SW 1271 (cell line): ENCODE measurements at places on chromosomes 13 and 19.

- no peak for DNase-seq
These were observed 3.7 kb upstream of the ZNF329 start for GRCh38 chr19:58154287-58154678.

- DNase-seq = no peak
These were observed 15.3 kb downstream of the SYDE1 start for GRCh38 chr19:15122331-15123030.

- no peak for DNase-seq
These were observed 8.2 kb downstream of the ZNF429 start for GRCh38 chr19:21513651-21514050.

GRCh38 chr13:61187471-61187870, 228.2 kb downstream of the PCDH20 start:
- DNase-seq = no peak

DNA sequence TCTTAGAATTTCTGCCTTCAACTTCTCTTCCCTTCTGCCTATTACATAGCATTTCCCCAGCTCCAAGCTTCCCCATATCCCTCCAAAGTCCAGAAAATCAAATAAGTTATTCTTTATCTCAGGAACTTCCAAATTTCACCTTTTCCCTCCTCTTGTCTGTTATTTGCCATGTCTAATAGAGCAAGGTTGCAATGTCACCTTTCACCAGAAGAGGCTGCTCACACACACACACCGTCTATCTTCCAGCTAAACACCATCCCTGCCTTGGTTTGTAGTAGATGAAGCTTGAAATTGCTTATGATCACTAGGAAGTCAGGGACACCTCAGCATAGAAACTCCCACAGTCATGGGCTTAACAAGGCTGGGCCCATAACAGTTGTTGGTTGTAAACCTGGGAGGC, 48.4 kb downstream of the ZNRF4 start:
- no peak for DNase-seq

DNA sequence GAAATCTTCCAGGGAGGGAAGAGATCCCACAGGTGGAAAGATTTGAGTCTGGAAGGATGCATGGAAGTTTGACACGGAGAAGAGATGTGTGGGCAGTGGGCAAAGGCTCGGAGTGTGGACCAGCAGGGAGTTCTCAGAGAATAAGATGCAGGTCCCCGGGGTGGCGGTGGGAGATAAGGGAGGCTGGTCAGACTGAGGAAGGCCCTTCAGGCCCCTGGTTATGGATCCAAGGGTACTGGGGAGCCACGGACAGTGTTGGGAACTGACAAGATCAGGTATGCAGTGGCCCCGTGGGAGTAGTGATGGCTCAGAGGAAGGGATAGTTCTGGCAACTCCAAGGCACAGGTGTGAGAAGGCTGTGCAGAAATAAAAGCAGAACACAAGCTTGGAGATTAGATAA, 2.5 kb downstream of the CAMSAP3 start:
- DNase-seq = no peak

DNA sequence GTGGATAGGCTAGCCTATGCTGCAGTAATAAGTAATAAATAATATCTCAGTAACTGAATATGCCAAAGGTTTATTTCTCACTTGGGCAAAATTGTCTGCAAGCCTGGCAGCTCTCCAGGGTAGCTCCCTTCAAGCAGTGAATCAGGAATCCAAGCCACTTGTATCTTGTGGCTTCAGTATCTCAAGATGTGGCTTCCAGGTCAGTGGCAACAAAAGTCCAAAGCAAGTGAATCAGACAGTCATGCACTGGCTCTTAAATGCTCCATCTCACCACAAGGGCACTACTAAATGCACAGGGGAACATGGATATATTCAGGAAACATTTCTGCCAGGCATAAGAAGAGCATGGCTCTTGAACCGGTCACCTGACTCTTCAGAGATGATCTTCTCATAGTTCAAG, 126.3 kb downstream of the KCTD12 start:
- no peak for DNase-seq

- DNase-seq = no peak
These were observed 16.8 kb upstream of the TM9SF2 start for GRCh38 chr13:99484473-99484872.

GRCh38 chr13:94956417-94957110, 244.2 kb upstream of the SOX21 start:
- DNase-seq = no peak

DNA sequence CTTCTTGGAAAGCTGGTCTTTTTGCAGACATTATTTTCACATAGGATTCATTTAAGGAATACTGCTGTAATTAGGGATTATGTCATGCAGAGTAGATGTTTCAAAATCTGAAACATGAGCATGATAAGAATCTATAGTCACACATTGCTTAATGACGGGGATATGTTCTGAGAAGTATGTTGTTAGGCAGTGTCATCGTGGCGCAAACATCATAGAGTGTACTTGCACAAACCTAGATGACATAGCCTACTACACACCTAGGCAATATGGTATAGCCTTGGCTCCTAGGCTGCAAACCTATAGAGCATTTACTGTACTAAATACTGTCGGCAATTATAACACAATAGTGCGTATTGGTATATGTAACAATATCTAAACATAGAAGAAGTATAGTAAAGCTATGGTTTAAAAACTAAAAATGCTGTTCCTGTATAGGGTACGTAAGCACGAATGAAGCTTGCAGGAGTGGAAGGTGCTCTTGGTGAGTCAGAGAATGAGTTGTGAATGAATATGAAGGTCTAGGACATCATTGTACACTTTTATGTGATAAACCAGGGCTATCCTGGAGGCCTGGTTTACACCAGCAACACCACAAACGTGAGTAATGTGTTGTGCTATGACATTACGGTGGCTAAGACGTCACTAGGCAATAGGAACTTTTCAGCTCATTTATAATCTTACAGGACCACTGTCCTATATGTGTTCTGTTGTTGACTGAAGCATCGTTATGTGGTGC, 283.1 kb downstream of the MTUS2 start:
- DNase-seq = no peak

- DNase-seq = no peak
These were observed 3.4 kb downstream of the SF3A2 start for GRCh38 chr19:2239771-2240770.

- no peak for DNase-seq
These were observed 7.1 kb downstream of the EEF2 start for GRCh38 chr19:3978145-3978544.

- no peak for DNase-seq
These were observed 481.9 kb downstream of the COG6 start for GRCh38 chr13:40137400-40137799.

DNA sequence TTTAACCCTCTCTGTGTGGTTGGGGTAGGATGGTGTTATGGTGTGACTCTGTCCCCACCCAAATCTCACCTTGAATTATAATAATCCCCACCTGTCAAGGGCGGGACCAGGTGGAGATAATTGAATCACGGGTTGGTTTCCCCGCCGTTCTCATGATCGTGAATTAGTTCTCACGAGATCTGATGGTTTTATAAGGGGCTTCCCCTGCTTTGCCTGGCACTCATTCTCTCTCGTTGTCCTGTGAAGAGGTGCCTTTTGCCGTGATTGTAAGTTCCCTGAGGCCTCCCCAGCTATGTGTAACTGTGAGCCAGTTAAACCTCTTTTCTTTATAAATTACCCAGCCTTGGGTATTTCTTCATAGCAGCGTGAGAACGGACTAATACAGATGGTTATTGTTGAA, 68.8 kb downstream of the ARHGEF7 start:
- DNase-seq = no peak

- DNase-seq = no peak
These were observed 43.3 kb upstream of the C13orf46 start for GRCh38 chr13:114017028-114017630.

DNA sequence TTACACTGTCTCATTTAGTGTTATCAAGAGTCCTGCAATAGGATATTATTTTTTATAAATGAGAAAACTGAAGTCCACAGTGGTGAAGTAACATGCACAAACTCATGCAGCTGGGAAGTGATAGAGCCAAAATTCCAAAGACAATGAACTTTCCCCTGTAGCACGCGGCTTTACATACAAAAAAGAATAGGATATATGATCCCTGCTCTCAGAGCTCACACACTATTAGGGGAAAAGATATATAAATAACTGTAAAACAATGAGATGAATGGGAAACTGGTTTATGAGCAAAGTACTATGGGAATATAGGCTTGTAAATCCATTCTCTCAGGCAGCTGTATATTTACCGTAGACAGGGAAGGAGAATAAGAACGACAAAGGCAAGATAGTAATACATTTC, 39.7 kb downstream of the THSD1 start:
- no peak for DNase-seq

GRCh38 chr13:52127378-52127777, 1.5 kb downstream of the NEK5 start:
- no peak for DNase-seq

DNA sequence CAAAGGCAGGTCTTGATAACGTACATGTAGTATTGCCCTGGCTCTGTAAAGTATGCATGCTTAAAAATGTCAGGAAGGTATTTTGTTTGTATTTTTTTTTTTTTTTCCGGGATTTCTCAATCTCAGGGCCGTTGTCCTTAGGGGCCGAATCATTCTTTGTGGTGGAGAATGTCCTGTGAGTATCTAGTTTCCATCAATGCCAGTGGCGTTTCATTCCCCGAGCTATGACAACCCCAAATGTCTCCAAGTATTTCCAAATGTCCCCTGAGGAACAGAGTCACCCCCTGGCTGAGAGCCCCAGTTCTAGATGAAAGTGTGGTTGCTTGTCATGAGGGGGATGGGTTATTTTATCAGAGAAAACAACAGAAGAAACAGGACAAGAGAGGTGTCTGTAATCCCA, 68.7 kb downstream of the ACSBG2 start:
- DNase-seq = no peak

DNA sequence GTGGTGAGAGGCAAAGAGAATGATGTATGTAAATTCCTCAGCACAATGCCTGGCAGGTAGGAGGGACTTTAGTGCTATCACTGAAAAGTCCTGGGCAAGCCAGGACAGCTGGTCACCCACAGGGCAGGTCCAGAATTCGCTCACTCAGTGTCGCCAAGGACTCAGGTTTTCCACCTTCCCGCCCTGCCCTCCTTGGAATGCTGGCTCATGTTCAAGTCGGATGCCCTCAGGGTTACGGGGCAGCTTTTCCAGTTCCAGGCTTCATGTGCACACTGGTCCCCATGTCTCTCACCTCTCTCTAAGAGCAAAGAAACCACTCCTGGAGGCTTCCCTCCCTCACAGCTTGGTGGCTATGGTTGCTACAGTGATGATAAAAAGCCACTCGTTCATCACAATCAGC, 24.8 kb upstream of the NAXD start:
- no peak for DNase-seq

- DNase-seq = no peak
These were observed 440.1 kb upstream of the NBEA start for GRCh38 chr13:34502011-34502410.

DNA sequence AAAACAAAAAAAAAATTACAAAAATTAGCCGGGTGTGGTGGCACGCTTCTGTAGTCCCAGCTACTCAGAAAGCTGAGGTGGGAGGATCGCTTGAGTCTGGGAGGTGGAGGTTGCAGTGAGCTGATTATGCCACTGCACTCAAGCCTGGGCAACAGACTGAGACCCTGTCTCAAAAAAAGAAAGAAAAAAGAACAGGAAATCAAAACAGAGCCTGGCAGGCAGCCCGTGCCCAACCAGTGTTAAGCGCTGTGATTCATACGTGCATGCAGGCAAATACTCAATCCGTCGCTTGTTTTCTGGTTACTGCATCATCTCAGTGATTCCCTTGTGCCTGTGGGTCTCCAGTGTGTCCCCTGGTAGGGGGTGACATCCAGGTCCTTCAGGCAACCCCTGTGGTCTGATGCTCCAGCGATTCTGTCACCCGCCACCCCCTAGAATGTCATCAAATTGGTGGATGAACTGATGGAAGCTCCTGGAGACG, 18.1 kb downstream of the DDX39A start:
- DNase-seq = no peak

- DNase-seq = no peak
These were observed 1487.7 kb upstream of the SLC10A2 start for GRCh38 chr13:104553896-104554295.

DNA sequence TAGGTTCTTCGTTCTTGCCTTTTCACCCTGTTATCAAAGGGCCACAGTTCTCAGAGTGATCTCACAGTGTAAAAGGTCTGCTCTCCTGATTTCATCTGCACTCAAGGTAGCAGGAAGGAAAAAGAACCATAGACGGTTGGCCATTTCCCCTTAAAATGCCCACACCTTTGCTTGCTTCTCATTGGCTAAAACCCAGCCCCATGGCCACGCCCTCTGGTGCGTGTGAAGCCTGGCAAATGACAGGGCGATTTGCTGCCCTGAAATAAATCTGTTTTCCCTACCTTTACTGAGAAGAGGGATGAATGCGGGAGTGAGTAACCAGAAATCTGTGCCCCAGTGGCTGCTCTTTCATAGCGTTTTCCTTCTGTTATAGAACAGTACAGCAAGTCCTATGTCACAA, 269.3 kb downstream of the POU4F1 start:
- DNase-seq = no peak

DNA sequence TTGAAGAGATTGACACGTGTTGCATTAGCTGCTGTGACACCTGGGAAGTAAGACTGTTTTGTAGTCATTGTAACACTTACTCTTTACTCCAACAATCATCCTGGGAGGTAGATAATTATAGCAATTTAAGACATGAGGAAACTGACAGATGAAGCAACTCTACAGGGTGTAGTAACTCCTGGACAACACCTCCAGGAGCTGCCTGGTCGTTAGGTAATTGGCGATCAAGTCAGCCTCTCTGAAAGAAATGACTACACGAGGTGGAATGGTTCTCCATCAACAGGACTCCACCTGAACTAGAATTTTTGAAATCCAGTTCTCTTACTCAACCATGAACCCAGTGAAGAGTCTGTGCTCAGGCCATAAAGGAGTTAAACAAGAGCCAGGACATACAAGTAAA, 43.0 kb upstream of the LRCH1 start:
- DNase-seq = no peak

- no peak for DNase-seq
These were observed 68.6 kb upstream of the MIR17HG start for GRCh38 chr13:91278888-91279287.

DNA sequence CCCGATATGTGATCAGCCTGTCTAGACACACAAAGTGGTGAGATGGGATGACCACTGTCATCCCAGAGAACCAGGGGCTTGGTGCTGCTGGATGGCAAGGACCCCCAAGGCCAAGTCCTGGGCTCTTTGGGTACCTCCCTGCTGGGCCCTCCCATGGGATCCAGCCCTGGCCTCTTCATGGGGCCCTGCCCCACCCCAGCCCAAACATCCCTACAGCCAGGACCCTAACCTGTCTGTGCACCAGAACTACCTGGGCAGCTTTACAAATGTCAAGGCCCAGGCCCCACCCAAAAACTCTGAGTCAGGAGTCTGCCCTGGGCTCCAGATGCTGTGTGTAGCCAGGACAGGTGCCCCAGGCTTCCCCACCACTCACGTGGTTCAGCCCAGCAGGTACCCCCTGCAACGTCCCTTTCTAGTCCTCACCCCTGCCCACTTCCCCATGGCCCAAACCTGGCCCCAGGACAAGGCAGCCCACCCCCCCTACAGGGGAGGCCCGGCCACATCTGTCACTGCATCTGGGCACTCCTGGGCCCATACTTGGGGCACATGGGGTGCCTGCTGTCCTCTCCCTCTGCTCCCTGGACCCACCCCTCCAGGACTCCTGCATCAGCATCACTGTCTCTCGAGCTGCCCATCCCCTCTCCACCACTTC, 233.5 kb downstream of the TUBA3C start:
- no peak for DNase-seq
